Activated CD8-positive, alpha-beta memory T cell treated with anti-CD3 and anti-CD28 coated beads for 48 hours (primary cell): ENCODE measurements at places on chromosomes 11 and 22.

GRCh38 chr22:50443801-50444625, 30.8 kb downstream of the SBF1 start:
- DNase-seq = no peak

DNA sequence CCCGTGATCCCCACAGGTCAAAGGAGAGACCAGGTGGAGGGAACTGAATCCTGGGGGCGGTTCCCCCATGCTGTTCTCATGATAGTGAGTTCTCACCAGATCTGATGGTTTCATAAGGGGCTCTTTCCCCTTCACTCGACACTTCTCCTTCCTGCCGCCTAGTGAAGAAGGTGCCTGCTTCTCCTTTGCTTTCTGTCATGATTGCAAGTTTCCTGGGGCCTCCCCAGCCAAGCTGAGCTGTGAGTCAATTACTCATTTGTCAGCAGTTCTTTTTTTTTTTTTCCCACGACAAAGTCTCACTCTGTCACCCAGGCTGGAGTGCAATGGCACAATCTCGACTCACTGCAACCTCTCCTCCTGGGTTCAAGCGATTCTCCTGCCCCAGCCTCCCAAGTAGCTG, 1530.4 kb downstream of the BRD1 start:
- DNase-seq = no peak

- no peak for DNase-seq
These were observed 5.5 kb downstream of the MRGPRX2 start for GRCh38 chr11:19055016-19055415.

DNA sequence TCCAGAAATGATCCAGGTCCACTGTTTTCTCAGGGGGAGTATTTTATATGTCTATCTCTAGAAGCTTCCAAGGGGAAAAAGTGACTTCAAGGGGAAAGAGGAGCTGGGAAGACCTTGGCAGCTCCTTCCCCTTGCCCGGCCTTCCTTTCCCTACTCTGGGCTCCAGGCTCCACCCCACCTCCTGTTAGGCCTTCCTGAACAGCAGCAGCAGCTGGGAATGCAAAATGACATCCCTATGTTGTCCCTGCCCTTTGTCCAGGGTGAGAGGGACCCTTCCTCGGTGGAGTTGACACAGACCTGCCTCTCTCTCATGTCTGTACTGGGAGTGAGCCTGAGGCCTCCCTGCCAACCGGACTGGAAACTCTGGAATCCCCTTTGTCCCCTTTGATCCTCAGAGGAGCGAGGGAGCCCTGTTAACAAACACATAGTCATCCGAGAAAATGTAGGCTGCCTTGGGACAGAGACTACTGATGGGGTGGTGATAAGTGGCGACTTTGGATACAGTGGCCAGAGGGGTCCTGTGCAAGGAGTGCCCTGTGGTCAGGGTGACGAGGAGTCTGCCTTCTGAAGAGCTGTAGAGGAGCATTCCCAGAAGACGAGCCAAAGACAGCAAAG, 9.0 kb upstream of the MALAT1 start:
- DNase-seq = no peak

- DNase-seq = no peak
These were observed 1098.0 kb downstream of the BRD1 start for GRCh38 chr22:48729499-48730171.

- DNase-seq = no peak
These were observed 489.7 kb downstream of the MIAT start for GRCh38 chr22:27146866-27147633.

- DNase-seq = no peak
These were observed 2.9 kb upstream of the IFTAP start for GRCh38 chr11:36591433-36591832.

DNA sequence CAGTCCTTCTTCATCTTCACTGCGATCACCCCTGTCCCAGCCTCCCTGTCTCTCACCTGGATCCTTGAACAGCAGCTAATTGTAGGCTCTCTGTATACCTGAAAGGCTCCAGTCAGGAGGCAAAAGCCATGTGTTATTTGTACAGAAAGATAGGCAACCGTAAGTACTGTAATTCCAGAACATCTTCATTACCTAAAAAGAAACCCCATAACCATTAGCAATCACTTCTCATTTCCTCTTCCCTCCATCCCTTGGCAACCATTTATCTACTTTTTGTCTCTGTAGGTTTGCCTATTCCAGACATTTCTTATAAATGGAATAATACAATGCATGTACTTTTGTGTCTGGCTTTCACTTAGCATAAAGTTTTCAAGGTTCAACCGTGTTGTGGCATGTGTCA, 17.8 kb downstream of the NAGA start:
- no peak for DNase-seq

- no peak for DNase-seq
These were observed 80.0 kb downstream of the CTTN start for GRCh38 chr11:70478166-70478890.

DNA sequence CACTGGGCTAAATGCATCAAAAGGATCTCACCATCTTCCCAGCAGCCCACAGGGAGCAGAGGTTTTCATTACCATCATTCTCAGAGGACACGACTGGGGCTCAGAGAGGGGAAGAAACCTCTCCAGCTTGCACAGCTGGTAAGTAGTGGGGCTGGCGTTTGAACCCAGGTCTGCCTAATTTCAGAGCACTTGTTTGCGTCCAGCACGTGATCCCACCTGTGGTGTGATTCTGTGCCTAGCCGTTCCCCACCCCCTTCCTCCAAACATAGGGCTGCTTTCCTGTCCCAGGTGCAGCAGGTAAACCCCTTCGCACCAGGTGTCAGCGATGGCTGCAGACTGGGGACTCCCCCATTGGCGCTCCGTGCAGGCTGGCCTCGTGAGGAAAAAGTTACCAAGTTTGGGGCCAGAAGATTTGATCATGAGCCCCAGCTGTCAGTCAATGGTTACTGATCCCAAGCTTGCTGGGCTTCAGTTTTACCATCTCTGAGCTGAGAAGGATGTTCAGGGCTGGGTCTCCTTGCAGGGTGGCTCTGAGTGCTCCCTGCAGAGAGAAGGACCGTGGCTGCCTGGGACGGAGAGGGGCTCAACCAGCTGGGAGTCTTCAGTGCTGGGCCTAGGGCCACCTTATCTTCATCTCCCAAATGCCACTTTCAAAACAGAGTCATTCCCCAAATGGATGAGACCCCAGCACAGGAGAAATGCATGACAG, 445.6 kb downstream of the TBC1D22A start:
- DNase-seq = no peak

DNA sequence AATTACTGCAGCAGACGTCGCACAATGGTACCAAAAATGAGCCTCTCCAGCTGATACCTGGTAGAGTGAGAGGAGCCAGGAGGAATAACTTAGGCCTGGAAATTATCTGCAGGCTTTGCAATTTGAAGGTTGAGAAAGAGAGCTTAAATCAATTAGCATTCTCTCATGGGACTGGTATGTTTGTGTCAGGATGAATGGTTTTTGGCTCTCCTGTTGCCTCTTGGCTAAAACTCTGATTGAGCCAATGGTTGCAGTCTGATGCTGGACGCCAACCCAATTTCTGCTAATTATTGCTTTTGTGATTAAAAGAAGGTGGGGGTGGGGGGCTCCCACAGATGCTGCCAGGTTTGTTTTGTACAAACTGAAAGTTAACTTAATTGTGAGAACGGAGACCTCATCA, 12.5 kb upstream of the NELL1 start:
- no peak for DNase-seq

DNA sequence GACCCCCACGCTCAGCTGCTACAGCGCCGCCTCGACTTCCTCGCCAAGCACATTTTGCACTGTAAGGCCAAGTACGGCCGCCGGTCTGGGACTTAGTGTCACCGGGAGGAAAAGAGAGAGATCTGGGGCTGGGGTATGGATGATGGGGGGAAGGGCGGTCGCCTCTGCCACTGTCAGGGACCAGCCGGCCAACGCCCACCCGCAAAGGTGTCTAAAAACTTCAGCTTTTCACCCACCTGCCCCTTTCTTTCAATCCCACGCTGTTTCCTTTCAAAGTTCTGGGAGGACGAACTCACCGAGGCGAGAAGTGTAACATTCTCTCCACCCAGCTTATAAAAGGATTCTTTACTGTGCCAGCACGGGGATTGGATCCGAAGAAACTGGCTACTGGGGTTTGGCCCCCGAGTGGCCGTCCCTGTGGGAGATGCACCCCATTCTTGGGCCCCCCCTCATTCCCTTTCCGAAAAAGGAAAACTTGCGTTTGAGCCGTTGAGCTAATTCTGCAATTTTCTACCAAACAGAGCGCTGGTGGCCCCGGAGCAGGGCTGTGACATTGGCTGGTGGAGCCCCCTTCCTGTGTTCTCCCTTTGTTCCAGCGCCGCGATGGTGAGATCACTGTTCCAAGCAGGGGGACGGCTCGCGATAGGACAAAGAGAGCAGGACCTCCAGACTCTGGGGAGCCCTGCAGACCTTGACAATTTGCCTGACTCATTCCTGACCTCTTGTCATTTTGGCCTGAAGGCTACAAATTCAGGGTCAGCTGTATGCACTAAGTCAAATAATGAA, 1.8 kb downstream of the FJX1 start:
- no peak for DNase-seq

- peak; percentile 20 for DNase-seq
These were observed 469 bp upstream of the OSBP2 start for GRCh38 chr22:30694171-30694639.

DNA sequence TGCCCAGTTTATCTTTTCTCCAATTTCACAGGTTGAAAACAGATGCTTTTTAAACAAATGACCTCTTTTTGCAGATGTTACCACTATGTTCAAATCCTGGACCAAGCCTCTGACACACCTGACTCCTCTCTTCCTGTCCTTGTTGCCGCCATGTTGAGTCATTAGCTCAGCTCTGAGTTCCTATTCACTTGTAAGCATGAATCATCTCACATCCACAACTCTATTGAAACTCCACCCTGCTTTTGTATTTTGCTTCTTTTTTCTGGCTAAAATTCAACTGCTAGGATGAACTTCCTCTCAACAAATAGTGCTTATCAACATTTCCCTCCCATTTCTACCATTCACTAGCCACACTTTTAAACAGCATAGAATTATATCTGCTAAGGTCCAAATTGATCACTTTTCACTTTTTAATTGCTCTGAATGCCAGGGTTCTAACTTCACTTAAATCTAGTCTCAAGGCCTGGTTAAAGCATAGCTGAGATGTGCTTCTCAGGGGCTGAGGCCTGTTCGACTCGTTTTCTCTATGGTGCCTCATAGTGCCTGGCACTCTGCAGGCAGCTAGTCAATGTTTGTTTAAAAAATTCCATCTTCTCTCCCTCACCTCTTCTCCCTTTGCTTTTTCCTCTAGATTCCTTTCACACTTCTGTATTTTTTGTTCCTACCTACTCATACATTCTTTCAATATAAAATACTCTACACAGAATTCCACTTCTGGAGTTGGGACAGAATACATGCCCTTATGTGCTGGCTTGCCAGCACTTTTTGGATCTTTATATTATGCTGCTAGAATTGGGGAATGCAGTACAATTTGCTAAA, 3.9 kb downstream of the JOSD1 start:
- DNase-seq = no peak

- no peak for DNase-seq
These were observed 11.3 kb downstream of the PTPN5 start for GRCh38 chr11:18780329-18780728.

- no peak for DNase-seq
These were observed 181.7 kb upstream of the TBCEL start for GRCh38 chr11:120842195-120842594.

DNA sequence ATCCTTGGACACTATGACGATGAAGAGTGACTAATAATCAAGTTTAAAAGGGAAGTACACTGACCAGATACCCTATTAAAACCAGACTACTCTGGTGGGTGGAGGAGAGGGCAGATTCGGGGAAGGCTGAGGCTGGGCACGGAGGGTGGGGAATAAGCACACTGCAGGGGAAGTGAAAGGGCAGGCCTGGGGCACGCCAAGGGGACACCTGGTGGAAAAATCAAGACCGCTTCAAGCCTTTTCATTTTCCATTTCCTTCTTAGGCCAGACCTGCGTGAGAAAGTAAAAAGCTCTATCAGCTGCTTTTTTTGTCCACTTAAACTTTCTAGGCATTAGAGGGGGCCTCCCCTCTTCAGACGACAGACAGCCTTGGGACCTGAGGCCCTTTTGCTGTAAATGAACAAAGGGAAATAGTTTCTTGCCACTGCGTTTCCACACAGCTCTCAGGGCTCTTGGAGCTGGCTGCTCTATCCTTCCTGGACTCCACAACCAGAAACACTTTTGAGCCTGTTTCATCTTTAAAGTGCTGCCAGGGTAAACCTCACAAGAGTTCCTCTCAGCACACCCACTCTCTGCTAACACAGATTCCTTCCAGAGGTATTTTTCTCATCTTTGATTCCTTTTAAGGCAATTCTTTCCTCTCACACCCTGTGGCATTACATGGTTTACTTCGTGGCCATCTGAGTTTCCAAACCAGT, 25.0 kb upstream of the SERPIND1 start:
- no peak for DNase-seq

- no peak for DNase-seq
These were observed 203.7 kb downstream of the CTTN start for GRCh38 chr11:70601861-70602538.

- no peak for DNase-seq
These were observed 9.4 kb downstream of the CSDC2 start for GRCh38 chr22:41570221-41570620.

DNA sequence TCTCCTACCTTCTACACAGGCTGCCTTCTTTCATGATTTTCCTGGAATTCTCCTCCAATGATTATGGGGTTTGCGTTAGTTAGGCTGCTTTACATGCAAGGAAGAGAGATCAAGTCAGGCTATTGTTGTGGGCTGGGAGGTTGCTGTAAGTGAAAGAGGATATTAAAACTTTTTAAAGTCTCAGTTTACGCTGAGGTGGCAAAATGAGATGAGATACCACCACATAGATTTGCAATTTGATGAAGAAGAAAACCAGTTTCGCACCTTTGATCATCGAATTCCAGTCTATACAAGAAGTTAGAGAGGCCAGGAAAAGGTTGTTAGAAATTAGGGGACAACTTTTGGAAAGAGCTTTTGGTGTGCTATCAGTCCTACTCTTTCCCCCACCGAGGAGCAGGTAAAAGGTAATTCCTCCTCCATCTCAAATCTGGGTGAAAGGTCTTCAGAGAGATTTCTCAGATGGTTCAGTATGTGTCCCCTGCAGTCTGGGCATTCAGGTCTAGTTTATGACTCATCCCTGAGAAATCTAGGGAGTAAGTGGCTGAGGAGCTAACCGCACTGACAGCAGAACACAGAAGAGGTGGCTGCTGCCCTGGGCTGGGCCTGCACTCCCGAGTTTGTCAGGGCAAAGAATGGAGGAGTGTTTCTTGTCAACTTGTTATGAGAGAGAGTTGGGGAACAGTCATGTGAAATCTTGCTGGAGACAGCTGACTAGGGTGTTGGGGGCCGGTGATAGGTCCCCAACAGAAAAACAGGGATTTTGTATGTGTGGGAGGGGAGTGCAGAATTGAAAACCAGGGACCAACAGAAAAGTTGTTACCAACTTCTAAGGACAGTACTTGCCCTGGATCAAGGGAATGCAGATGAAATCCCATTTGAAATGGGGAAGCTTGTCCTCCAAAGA, 34.7 kb downstream of the CCDC83 start:
- DNase-seq = no peak

- no peak for DNase-seq
These were observed 23.5 kb downstream of the SPATA19 start for GRCh38 chr11:133821776-133822175.

GRCh38 chr11:134497586-134497985, 85.5 kb upstream of the B3GAT1 start:
- no peak for DNase-seq
